GM13977 (cell line): ENCODE measurements at places on chromosomes 16 and 17.

GRCh38 chr17:43219746-43220380, 8.2 kb downstream of the TMEM106A start:
- DNase-seq = no peak

DNA sequence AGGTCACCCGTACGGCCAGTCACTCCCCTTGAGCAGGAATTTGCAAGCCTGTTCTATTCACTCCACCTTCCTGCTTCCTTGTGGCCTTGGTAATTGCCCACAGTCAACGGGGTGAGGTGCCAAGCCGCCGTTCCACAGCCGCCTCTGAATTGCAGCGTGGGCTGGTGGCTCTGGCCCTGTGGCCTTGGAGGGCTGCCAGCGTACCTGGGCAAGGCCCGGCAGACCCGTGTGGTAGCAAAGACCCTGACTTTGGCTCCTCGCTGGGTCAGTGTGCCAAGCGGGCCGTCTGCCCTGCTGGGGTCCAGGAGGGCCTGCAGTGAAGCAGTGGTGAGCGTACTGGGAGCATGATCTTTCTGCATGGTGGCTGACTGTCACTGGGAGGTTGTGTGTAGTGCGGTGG, 3.6 kb downstream of the BANP start:
- DNase-seq = no peak

GRCh38 chr16:30354423-30355143, 525 bp downstream of the CD2BP2 start:
- no peak for DNase-seq

DNA sequence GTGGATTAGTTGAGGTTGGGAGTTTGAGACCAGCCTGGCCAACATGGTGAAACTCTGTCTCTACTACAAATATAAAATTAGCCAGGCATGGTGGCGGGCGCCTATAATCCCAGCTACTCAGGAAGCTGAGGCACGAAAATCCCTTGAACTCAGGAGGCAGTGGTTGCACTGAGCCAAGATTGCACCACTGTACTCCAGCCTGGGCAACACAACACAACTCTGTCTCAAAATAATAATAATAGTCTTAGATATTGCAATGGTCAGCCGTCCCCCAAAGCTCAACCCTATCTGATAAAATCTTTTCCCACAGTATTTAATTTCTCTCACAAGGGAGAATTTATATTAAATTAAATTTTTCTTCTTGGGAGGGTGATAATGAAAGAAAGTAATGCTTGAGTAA, 169.6 kb downstream of the XYLT1 start:
- no peak for DNase-seq

- no peak for DNase-seq
Measured at GRCh38 chr16:55999683-56000082, 124.5 kb upstream of the CES5A start.

GRCh38 chr16:27515874-27516353, 33.8 kb downstream of the GTF3C1 start:
- DNase-seq = peak; percentile 66

DNA sequence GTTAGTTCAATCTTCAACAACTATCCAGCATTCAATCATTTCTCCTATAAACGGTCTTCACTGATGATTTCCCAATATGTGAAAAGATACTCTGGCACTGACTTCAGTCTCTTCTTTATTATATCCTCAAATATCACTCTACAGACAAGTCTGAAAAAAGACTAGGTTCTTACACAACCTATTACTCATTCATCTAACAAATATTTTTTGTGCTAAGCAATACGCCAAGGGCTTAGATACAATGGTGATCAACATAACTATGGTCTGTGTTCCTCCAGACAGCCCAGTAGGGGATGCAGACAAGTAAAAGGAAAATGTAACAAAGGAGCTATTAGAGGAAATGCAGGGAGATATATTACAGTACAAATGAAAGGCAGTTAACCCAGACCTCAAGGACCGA, 63.9 kb downstream of the MYO1D start:
- DNase-seq = no peak

GRCh38 chr17:79951361-79952264, 84.1 kb downstream of the TBC1D16 start:
- peak; percentile 24 for DNase-seq

GRCh38 chr17:6239241-6239798, 169.1 kb downstream of the WSCD1 start:
- no peak for DNase-seq

DNA sequence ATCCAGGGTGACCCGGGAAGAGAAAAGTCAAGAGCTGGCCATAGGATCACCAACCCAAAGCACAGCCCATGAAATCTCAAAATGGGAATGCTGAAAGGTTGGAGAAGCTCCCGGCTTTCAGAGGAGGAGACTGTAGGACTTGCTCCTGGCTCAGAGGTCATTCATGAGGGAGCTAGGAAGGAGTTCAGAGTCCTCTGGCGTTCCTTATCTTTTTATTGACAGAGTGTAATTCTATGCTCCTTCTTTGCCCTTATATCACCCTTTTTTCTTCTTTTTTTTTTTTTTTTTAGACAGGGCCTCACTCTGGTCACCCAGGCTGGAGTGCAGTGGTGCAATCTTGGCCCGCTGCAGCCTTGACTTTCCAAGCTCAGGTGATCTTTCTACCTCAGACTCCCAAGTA, 27.3 kb upstream of the CNOT1 start:
- no peak for DNase-seq

DNA sequence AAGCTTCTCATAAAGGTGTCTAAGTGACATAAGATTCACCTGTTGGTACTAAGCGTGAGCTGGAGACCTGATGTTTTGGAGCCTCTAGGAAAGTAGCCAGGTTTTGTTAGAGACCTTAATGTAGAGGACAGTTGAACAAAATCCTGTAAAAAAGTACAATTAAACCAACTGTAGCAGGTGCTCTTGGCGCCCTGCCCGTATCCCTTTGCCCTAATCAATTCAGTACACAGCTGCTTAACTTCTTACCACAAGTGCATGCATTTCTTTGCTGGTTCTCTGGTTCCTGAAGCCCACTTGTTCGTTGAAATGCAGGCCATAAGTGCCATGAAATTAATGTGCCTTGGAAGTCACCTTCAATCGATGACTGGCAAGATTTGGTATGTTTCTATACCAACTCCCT, 24.4 kb downstream of the GLP2R start:
- no peak for DNase-seq

DNA sequence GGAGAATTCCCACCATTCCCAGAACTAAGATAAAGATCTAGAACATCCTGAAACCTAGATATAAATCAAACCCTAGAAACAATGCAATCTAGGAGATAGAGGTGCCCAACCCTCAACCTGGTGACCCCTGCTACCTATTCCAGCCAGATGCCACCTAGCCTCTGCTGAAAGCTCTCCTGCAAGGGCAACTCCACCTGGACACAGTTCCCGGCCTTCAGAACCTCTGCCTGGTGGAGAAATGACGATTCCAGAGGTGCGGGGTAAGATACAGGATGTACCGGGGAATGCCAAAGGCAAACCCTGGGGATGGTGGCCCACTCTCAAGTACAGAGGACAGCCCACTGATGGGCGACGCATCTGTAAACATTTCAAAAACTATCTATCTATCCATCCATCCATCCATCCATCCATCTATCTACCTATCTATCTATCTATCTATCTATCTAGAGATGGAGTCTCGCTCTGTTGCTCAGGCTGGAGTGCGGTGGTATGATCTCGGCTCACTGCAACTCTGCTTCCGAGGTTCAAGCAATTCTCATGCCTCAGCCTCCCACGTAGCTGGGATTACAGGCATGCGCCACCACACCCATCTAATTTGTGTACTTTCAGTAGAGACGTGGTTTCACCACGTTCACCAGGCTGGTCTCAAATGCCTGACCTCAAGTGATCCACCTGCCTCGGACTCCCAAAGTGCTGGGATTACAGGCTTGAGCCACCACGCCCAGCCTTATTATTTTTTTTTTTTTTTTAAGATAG, 19.0 kb downstream of the MEAK7 start:
- no peak for DNase-seq
